ENCODE measurements at places on chromosomes 4 and X.

DNA sequence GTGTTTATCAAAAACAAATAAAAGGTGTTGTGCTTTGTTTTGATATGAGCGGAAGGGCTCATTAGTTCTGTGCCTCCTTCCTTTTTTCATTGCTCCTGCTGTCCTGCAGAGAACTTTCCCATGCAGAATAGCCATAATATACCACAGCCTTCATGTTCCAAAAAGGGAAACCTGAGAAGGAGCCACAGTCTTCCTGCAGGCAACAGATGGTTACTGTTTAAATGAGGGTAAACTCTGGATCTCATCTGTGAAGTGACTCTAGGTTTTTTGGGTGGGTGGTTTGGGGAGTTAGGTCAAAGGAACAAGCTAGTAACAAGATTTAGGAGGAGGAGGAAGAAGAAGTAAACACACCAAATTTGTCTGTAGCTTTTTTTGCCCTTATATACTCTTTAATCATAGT lies 131.8 kb downstream of the BMPR1B start:
- no peak for DNase-seq

DNA sequence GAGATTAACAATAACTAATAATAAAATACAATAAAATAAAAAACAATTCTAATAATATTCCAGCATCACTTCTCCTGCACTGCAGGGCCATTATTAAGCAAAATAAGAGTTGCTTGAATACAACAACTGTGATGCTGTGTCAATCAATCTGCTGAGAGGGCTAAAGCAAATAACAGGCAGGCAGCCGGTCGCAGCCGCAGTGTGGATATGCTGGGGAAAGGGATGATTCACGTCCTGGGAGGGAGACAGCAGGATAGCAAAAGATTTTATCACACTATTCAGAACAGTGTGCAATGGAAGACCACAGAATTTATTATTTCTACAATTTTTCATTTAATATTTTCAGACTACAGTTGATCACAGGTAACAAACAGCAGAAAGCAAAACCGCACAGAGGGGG lies 76.5 kb upstream of the SMARCAD1 start:
- no peak for DNase-seq

DNA sequence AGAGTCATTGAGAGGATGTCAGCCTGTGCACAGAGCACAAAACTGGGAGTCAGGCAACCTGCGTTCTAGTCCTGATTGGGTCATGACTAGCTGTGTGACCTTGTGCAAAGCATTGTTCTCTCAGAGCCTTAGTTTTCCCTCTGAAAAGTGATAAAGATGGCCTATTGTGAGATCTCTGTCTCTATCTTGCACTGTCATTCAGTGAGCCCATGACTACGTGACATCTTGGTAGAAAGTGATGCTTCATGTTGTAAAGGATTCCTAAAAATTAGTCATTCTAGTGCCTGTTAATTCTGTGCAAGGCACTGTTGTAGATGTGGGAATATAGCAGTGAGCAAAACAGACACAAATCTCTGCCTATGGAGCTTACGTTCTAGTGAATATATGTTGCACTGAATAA lies 2.5 kb downstream of the PGRMC1 start:
- DNase-seq, result no peak

- no peak for DNase-seq
Observed at GRCh38 chrX:46707274-46707965, 51.5 kb downstream of the SLC9A7 start.

GRCh38 chr4:134297765-134298164 lies 96.2 kb upstream of the PABPC4L start:
- no peak for DNase-seq

DNA sequence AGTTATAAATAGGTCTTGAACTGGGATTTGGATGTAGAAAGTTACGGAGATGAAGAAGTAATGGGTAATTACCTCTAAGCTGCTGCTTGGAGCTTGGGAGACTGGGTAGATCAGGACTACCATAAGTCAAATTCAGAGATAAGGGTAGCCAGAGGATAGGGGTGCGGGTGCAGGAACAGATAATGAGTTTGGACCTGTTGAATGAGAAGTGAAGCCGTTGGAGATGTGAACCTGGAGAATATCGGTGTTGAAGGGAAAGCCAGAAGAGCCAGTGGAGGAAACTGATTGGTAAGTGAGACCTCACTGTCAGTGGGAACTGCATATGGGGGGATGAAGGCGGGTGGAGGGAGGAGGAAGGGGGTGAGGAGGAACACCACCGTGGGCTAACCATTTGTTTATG lies 618 bp upstream of the FOXO4 start:
- no peak for DNase-seq

- no peak for DNase-seq
Observed at GRCh38 chrX:8755116-8755515, 23.2 kb upstream of the ANOS1 start.

GRCh38 chr4:95546866-95547714 lies 1.7 kb downstream of the UNC5C start:
- DNase-seq, result no peak
